ENCODE measurements at places on chromosomes 12 and 14.

DNA sequence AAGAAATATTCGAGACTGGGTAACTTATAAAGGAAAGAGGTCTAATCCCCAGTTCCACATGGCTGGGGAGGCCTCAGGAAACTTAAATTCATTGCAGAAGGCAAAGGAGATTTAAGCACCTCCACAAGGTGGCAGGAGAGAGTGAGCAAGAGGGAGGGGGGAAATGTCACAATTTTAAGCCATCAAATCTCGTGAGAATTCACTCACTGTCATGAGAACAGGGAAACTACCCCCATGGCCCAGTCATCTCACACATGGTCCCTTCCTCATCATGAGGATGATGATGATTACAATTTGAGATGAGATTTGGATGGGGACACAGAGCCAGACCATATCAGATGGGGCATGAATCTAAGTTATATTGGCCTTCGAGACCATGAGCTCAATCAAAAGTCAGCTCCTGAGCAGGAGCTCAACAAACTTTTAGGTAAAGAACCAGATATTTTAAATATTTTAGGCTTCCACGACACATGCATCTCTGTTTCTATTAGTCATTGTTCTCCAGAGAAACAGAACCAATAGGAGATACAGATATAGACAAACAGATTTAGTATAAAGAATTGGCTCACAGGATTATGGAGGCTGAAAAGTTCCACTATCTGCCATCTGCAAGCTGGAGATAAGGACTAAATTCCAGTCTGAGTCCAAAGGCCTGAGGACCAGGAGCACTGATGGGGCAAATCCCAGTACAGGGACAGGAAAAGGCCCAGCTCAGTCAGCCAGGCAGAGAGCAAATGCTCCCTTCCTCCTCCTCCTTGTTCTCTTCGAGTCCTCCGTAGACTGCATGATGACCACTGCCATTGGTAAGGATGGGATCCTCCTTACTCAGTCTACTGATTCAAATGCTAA, 24.9 kb downstream of the DGLUCY start:
- DNase-seq, result peak; percentile 30

GRCh38 chr14:75068294-75069120, 934 bp upstream of the ZC2HC1C start:
- DNase-seq, result no peak

DNA sequence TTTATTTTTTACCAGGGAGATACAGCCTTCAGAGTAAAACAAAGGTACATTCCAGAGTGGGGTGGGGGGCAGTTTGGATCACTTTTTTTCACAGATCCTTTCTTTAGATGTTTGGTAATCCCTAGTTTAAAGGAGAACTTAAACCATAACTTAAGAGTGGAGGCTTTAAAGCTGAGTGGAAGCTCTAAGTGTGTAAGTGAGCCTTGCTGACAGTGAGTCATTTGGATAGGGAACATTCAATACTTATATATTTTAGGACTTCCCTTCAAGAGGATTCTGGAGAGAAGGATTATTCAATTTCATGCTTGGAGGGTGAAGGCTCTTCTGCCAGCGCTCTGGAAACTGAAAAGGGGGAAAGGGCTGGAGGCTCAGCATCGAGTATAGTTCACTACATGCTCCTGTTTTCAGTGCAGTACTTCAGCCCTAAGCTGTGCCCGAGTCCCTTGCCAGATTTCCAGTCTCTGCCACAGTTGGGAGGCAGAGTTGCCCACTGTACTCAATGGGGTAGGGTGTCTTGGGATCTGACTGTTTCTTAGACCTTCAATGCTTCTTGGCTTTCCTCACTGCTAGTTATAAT, 8.4 kb downstream of the PRKAG1 start:
- no peak for DNase-seq

- DNase-seq, result no peak
Observed at GRCh38 chr12:110933326-110933974, 13.1 kb upstream of the MYL2 start.

GRCh38 chr14:24828486-24828885, 194.5 kb upstream of the GZMB start:
- no peak for DNase-seq

- DNase-seq, result no peak
Observed at GRCh38 chr14:72942934-72943333, 16.7 kb downstream of the DCAF4 start.

All from NCI-H1092 (cell line).